ENCODE measurements at places on chromosomes 12 and 14.
A peak's percentile ranks its signal among the peaks of the same experiment; 100 is the strongest.

- DNase-seq = no peak
Observed at GRCh38 chr14:101654051-101654450, 92.8 kb downstream of the DIO3 start.

DNA sequence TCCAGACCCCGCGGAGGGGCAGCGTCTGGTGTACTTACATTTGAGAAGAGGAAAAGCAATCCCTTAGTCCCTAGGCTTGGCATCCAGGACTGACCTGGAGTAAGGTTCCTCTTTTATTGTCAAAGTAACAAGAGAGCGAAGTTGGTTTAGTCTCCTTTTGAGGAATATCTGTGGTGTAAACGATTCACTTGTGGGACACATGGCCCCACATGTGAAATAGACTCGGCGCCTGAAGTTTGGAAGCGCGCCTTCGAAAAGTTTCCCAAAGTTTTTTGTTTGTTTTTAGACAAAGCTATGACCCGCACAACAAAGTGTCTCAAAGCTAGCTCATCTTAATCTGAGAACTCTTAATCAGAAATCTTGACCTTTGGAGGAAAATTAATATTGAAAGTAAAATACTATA, 744 bp downstream of the STYX start:
- DNase-seq = no peak

- DNase-seq = no peak
Observed at GRCh38 chr12:125269276-125269675, 204.0 kb downstream of the AACS start.

DNA sequence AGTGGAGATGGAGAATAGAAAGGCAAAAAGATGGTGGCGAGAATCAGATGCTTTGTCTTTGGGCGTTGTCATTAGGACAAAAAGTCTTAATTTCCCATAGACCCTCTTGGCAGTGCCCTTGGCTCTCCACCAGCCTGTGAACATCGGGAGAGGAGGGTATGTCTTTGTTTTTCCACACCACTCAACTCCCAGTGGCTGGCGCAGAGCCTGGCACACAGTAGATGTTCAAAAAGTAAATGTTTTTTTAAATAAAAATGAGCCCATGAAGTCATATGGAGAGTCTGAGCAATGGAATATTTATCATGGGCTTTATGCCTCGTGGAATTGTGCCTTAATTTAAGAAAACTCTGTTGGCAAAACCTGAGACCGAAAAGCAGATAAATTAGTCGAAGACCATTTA, 90.4 kb downstream of the SRGAP1 start:
- no peak for DNase-seq

DNA sequence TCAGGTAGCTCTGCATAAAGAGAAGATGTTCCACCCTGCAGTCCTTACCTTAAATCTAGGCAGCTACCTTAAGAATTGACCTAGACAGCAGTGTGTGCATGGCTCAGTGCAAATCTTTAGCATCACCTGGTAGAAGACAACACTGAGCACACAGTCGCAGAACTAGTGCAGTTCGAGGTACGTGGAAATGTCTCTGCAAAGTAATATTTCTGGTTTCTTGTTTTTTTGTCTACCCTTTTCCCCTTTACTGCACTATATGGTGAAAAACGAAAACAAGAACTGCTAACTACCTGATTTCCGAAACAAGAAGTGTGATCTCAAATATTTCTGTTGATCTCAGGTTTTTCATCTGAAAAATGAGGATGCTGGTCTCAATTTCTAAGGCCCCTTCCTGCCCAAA, 82.5 kb downstream of the ETV6 start:
- no peak for DNase-seq

- no peak for DNase-seq
Observed at GRCh38 chr12:131862994-131863710, 31.3 kb upstream of the ULK1 start.

DNA sequence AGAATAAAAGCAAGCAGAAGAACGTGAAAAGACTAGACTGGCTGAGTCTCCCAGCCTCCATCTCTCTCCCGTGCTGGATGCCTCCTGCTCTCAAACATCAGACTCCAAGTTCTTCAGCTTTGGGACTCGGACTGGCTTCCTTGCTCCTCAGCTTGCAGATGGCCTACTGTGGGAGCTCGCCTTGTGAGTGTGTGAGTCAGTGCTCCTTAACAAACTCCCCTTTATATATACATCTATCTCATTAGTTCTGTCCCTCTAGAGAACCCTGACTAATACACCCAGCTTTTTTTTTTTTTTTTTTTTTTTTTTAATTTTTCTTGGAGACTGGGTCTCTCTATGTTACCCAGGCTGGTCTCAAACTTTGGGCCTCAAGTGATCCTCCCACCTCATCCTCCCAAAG, 46.9 kb downstream of the ACTN1 start:
- DNase-seq = no peak

GRCh38 chr12:57231276-57232021, 1.9 kb downstream of the SHMT2 start:
- no peak for DNase-seq

GRCh38 chr12:5568325-5568981, 136.5 kb downstream of the NTF3 start:
- peak; percentile 17 for DNase-seq

- DNase-seq = no peak
Observed at GRCh38 chr12:44842669-44843068, 33.4 kb downstream of the NELL2 start.

- no peak for DNase-seq
Observed at GRCh38 chr12:119931402-119931801, 54.3 kb upstream of the CIT start.

GRCh38 chr14:59354666-59355065, 110.5 kb downstream of the GPR135 start:
- DNase-seq = no peak

DNA sequence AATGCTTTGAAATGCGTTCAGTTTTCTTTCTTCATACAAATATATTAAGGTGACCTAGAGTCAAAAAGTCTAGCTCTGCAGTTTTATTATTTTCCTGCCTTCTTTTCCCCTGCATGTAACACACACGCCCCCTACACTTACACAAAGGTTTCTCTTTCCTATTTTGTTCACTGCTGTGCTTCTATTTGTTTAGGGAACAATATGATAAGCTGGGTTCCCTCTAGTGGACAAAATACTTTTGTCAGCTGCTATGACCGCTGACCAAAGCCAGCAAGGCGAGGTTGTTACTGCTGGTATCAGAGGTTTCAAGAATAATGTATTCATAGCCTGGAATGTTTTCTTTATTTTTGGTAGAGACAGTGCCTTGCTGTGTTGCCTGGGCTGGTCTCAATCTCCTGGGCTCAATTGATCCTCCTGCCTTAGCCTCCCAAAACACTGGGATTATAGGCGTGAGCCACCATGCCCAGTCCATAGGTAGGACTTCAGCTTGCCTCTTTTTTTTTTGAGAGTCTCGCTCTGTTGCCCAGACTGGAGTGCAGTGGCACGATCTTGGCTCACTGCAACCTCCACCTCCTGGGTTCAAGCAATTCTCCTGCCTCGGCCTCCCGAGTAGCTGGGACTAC, 33.4 kb downstream of the FNTB start:
- peak; percentile 82 for DNase-seq

DNA sequence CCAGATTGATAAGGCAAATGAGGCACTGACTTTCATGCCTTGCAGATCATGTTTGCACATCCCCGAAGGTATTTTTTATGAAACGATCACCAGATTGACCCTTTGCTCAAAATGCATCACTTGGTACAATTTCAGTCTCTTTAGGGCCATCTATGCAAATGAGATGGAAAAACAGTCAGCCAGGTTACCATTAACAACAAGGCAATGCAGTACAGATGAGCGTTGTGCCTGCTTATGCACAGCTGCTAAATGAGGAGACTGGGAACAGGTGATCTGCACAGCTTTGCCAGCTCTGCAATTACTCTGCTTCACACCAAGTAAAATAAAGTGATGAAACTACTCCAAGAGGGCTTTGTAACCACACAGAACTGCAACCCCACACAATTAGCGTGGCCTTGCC, 26.1 kb upstream of the PLEKHG7 start:
- no peak for DNase-seq

- DNase-seq = no peak
Observed at GRCh38 chr12:41407232-41407799, 219.2 kb downstream of the PDZRN4 start.

DNA sequence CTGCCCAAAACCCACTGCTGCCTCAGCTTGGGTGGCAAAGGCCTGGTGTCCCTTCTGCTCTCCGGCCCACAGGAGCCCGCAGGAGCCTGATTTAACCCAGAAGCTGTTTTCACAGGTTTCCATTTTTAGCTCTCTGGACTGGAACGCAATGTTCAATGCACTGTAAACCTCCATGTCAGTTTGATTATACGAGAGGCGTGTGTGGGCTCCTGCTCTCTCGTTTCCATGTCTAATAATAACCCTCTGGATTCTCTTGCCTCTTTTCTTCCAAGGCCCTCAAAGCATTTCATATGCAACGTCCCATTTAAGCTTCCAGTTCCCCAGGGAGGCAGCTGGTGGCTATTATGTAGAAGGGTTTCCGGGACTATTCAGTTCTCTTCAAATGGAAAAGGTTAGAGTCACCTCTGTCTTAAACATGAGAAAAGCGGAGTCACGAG, 161.1 kb downstream of the SUDS3 start:
- no peak for DNase-seq

DNA sequence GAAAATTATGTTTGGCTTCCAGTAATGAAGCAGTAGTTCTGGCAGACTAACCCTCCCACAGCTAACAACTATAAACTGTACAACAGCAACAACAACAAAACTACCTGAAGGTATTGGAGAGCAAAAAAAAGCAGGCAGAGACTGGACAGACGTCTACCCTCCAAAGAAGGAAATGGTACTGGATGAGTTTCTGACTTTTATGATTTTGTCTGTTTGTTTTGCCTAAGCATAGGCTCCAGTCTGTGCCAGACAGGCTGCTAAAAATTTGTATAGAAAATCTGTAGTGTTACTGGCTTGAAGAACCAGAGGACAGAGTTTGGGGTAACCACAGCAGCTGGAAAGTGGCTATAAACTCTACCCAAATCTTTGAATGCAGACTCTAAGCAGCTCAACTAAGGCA, 131.3 kb downstream of the SLC25A47 start:
- no peak for DNase-seq

DNA sequence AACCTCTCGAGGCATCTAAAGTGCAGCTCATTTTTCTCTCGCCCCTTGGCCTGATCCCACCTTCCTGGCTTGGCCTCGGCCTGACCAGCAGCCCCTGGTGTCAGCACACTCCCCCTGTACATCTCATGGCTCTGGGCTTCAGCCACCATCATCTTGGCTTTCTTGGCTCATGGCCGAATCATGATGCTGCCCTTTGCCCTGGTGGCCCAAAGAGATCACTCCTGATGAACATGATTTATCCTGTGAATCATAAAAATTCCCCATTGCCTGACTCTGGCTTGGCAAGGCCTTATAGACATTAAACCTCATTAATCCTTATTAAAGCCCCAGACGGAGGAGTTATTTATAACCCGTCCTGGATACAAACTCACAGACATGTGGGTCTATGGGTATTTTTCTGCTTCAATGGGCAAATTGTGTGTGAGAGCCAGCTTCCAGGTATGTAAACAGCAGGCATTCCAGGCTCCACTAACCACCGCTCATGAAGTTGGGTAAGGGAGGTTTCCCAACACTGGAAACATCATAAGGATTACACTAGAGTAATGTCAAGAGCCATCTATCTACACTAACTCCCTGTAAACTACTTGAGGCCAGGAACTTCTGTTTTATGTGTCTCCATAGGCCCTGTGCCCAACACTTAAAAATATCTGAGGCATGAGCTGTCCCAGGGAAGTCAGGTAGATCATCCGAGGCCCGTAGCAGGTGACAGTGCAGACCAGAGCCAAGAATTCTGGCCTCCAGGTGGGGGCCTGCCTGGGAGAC, 171.2 kb downstream of the TTC8 start:
- no peak for DNase-seq

DNA sequence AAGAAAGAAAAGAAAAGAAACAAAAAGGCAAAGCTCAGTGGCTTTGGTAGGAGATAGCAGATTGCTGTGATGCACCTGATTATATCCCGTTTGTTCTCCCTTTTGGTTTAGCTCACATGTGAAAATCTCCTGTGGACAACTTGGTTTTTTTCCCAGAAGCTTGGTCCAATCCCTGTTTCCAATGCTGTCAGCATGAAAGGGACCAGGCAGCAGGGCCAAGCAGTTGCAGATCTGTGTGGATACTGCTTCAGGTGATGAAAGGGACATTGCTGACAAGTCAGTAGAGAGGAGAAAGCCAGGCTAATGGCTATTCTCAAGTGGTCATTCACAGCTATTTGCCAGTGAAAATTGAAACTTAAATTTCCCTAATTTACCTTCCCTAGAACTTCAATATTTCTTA, 18.8 kb upstream of the SLCO1A2 start:
- no peak for DNase-seq

GRCh38 chr14:22423958-22424357, 165.1 kb downstream of the DAD1 start:
- no peak for DNase-seq

GRCh38 chr12:24591715-24592440, 357.0 kb downstream of the BCAT1 start:
- DNase-seq = no peak

DNA sequence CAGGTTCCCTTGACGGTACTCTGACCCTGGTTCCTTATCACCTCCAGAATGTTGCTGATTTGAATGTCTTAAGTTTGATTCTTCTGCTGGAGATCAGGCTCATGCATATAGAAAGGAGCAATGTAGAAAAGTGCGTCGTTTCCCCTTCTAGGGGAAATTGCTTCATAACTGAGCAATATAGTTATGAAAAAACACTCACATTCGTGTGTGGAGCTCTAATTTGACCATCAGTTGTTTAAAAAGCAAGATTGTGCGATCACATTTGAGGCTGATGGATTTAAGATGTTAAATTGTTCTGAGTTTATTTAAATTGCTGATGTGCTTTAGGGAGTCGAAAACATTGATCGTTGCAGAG, 19.2 kb downstream of the PELI2 start:
- no peak for DNase-seq
